Activated naive CD8-positive, alpha-beta T cell treated with anti-CD3 and anti-CD28 coated beads for 36 hours (primary cell): ENCODE measurements at places on chromosomes 3 and 15. TPM values are rescaled to one million over a fixed set of nuclear protein-coding genes. Genes with fewer than 3 reads are reported as not detected.

- peaks cover 4% of the 10 kb centered on the region for H3K36me3 ChIP-seq
- DNase-seq = no peak
- H3K27ac ChIP-seq = no peak overlapping the region
- H3K4me3 ChIP-seq = no peak overlapping the region
- no peaks in the 10 kb centered on the region for H3K4me1 ChIP-seq
Observed at GRCh38 chr15:36612063-36612788, 32.8 kb downstream of the CDIN1 start.

C3orf49 gene
- not detected for total RNA-seq

ZNF445 gene
- total RNA-seq = 12.2 TPM

MAP2K5 gene
- total RNA-seq = 20.8 TPM

- no peak overlapping the region for H3K27ac ChIP-seq
- no peaks in the 10 kb centered on the region for H3K36me3 ChIP-seq
- DNase-seq = no peak
- no peaks in the 10 kb centered on the region for H3K4me1 ChIP-seq
Observed at GRCh38 chr3:10375296-10376053, 54.6 kb upstream of the SEC13 start.
